Bronchial smooth muscle cell (primary cell): ENCODE measurements at places on chromosomes 5 and 9. TPM values are rescaled to one million over a fixed set of nuclear protein-coding genes. Genes with fewer than 3 reads are reported as not detected.

TESK1 gene
- total RNA-seq: 7.3 and 11.9 TPM in 2 replicates

DPH7 gene
- total RNA-seq: 15.4 TPM in 2 replicates

NCS1 gene
- total RNA-seq: 36.1 and 38.0 TPM in 2 replicates

SPINK13 gene
- not detected in 2 replicates for total RNA-seq

DENND4C gene
- total RNA-seq: 49.8 and 51.4 TPM in 2 replicates

FOXD4 gene
- 0.09 and 0.16 TPM in 2 replicates for total RNA-seq
